ENCODE measurements at places on chromosomes 4 and X. TPM values are rescaled to one million over a fixed set of nuclear protein-coding genes. Genes with fewer than 3 reads are reported as not detected.
A peak's percentile ranks its signal among the peaks of the same experiment; 100 is the strongest.

Gene ARMCX1
- 37.1 TPM for polyA plus RNA-seq

Gene TRIM60
- not detected for polyA plus RNA-seq

Gene MAGEA11
- polyA plus RNA-seq = not detected

Gene PCSK1N
- polyA plus RNA-seq = 178 TPM

Gene TBC1D19
- 8.6 TPM for polyA plus RNA-seq

Gene EXOC1L
- polyA plus RNA-seq = not detected

- DNase-seq = no peak
Observed at GRCh38 chrX:9851890-9852289, 65.7 kb downstream of the SHROOM2 start.

GRCh38 chr4:19947349-19947748 lies 304.4 kb upstream of the SLIT2 start:
- DNase-seq = no peak

- no peak for DNase-seq
Observed at GRCh38 chr4:154044108-154044531, 255.2 kb upstream of the SFRP2 start.

DNA sequence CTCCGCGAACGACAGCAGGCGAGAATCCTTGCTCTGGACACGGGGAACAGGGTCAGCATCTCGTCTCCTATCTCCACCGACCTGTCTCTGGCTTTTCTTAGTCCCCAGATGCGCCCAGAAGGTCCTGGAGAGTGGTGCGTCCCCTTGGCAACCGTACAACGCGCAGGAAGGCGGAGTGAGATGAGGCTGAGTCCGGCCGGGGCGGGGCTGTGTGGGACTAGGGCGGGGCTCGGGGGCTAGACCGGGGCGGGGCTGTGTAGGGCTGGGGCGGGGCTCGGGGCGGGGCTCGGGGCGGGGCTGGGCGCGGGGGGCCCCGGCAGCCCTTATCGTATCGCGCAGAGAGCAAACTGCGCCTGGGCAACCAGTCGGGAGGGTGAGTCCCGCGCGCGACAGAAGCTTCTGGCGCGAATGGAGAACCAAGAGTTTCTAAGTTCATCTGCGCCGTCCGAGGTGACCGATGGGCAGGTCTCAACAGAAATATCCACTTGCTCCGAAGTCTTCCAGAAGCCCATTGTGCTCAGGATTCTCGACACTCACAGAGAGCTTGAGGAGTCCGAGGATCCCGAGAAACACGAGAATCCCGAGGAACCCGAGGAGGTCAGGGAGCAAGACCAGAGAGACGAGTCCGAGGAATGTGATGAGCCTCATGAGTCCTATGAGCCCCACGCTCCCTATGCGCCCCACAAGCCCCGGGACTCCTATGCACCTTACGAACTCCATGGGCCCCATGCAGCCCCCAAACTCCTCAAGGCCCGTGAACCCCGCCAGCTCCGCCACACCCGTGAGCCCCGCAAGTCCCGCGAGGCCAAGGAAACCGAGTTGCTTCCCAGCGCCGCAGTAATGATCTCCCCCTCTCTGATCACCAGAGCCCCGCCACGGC lies 24.9 kb downstream of the ARL9 start:
- DNase-seq = peak; percentile 62

GRCh38 chr4:179095585-179096221 lies 1653.5 kb upstream of the AGA start:
- DNase-seq = no peak

DNA sequence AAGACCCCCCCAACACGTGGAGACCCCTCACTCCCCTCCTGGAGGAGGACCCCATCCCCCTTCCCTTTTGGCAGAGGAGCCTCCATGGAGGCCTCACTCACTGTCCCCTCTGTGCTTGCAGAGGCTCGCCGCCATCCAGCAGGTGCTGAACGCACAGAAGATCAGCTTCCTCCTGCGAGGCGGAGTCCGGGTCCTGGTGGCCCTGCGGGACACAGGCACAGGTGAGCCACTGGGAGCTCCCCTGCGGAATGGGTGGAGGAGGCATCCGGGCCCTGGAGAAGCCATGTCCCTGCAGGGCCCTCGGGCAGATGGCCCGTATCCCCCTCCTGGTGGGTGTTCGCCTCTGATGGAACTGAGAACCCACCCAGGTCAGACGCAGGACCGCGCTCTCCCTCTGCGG lies 206.5 kb downstream of the AFAP1 start:
- no peak for DNase-seq

DNA sequence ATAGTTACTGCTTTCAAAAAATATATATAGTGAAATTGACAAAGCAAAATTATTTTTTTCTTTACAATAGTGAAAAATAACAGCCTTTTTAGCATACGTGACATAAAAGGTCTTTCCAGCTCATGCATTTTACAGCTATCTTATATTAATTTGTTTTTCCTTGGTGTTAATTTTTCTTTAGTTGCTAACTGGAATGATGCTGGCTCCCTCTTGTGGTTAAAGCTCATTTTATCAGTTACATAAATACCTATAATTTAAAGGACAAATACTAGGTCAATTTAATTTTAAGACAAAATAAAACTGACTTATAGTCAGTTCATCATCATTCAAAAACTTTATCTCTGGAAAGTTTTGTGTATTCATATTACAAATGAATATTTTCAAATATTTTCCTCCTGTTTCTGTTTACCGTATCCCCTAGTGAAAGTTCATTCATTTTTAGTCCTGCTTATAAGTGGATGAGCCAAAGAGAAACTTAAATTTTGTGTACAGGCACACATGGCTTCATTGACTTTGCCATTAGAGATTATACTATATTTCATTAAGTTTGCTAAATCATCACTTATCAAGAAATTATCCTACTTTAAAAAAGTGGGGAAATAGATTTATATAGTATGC lies 9.9 kb upstream of the ANAPC4 start:
- peak; percentile 37 for DNase-seq

- DNase-seq = no peak
Observed at GRCh38 chr4:78880874-78881492, 58.3 kb downstream of the PAQR3 start.

GRCh38 chr4:2298532-2298991 lies 36.7 kb upstream of the MXD4 start:
- DNase-seq = no peak

DNA sequence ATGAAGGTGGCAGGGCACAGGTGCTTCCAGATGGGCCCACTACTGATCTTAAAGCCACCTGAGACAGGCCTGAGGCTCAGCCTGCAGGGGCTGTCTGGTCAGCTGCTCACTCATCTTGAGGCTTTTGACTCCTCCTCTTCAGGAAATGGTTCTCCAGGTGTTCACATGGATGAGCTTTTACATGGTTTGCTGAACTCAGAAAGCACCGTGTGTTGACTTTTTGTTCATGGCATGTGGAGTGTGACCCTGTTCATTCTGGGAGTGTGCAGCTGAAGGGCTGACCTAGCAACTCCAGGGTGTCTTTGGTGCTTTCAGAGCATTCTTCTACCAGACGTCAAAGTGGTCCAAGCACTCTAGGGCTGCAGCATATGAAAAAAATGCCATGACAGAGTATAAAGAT lies 111.1 kb downstream of the CCNG2 start:
- no peak for DNase-seq

DNA sequence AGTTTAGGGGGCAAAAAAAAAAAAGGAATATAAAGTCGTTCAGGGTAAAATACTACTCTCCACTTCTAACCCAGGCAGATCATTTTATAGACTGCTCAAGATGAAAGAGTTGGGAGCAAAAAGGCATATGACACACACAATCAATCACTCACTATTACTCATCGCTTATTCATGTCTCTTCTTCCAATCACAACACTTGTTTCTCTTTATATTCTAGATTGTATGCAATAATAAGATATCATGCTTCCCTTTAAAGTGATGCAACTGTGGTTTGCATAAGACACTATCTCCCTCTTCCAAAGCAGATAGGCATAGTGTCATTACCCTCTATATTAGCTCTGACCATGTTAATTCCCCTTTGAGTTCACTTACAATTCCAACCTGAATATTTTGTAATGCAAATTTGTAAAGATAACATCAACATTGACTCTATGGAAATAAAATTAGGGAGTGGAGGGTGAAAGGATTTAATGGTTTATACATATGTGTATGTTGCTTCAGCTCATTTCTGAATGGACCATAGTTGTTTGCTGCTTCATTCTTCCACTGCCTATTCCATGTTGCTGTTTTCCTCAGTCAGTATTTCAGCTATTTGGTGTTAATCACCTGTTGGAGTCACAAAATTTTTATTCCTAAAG lies 154.9 kb upstream of the EPHA5 start:
- DNase-seq = no peak

DNA sequence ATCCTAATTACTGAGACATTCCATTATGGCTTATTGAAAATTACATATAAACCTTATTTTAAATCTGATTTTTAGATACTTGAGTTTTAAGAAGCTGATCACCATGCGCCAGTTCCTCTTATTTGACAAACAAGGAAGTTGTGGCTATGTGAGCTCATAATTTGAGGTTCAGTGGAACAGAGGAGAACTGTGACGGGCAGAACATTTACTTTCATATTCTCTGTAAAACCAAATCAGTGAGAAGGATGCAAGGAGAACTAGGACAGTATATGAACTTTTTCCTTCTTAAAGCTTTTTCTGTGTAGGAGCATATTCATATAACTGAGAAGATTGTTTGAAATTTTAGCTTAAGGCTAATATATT lies 25.3 kb downstream of the STIM2 start:
- DNase-seq = no peak

Measured in large intestine (tissue), 12 donors.